ENCODE measurements at places on chromosomes 5 and 9.

GRCh38 chr5:164255598-164256213, 750.3 kb downstream of the MAT2B start:
- DNase-seq = no peak

DNA sequence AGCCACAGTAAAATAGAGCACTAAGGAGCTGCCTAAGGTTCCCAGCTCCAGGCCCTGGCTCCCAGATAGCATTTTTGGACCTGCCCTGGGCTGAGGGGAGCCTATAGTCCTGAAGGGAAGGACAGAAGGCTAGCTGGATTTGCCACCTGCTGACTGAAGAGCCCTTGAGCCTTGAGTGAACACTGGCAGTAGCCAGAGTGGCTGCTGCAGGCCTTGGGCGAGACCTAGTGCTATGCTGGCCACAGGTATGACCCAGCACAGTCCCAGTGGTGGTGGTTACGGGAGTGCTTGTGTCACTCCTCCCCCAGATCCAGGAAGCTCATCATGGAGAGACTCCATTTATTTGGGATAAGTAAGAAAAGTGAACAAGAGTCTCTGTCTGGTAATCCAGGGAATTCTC, 10.3 kb upstream of the STX17 start:
- no peak for DNase-seq

GRCh38 chr5:94885931-94886330, 267.5 kb downstream of the SLF1 start:
- DNase-seq = no peak

DNA sequence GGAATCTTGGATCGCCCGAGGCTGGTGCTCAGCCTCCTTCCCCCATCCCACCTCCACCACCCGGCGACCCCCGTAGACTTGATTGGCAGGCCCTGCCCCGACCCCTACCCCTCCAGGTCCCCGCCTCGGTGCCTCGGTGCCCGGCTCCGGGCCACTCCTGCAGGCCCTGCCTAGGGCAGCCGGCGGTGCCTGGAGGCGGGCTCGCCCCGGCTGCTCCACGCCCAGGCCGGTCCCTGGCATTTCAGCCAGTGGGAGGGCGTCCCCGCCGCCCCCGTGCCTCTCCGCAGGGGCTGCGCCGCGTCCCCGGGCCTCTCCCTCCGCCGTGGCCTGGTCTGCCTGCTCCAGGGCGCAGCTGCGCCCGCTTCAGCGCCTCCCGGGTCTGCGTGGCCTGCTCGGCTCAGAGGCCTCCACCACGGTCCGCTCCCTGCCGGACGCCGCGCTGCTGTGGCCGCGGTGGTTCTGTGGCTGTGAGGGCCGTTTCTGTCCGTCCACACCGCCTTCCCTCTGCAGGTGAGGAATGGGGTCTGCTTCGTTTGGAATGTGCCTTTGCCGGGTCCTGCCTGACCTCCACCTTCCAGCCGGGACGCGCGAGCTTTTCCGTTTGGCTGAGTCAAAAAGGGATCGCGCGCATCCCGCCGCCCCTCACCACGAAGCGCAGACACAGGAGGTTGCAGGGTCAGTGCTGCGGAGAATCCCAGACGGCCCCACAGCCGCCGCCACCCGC, 48.3 kb upstream of the IRX4 start:
- DNase-seq = no peak

GRCh38 chr9:35619800-35620158, 1.6 kb upstream of the CD72 start:
- DNase-seq = no peak

- DNase-seq = no peak
Measured at GRCh38 chr5:100519075-100519474, 16.1 kb upstream of the FAM174A start.

DNA sequence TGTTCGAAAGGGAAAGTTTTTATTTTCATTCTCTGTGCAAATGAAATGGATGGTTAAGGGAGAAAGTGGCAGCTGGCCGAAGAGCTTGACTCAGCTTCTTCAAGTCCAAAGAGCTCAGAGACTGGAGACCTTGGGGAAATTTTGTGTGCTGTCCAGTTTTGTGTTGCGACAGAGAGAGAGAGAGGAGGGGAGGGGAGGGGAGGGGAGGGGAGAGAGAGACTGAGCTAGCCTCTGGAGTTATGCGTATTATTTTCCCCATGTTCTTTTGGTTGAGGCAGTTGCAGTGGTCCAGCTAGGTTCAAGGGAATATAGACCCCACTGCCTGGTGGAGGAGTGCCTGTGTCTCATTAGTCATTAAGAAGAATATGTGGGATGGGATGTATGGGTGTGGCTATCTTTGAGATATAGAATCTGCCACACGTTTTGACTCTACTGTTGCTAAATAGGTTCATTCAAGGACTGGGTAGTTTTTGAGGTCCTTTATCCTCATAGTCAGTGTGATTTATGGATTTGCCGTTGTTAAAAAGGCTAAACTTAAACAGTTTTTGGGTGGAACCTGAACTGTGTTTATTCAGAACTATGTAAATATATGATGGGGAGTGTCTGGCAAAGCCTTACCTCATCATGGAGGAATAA, 69.7 kb downstream of the ARHGAP26 start:
- DNase-seq = no peak

DNA sequence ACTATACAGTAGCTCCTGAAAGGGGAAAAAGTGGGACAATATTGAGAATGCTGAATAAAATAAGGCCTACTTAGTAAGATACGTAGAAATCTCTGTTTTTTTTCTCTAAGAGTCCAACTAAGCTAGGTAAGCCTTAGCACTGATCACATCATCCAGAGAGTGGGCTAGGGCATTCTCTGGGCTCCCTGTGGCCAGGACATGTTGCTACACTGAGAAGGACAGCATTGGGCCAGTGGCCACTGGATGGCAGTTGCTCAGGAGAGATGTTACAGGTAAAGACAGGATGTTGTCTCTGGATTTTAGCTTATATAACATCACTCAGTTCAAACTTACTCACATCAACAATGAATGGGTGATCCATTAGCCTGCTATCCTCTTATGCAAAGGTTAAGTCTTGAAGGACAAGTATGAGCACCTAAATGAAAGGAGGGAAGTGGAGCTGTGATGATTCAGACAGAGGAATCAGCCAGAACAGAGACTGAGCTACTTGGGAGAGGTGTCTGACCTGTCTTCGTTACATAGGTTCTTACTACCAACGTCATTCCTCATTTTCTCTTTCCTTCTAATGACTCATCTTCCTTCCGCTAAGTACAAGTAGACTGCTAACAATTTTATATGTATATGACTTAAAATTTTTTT, 226.6 kb upstream of the ADCY2 start:
- DNase-seq = no peak

DNA sequence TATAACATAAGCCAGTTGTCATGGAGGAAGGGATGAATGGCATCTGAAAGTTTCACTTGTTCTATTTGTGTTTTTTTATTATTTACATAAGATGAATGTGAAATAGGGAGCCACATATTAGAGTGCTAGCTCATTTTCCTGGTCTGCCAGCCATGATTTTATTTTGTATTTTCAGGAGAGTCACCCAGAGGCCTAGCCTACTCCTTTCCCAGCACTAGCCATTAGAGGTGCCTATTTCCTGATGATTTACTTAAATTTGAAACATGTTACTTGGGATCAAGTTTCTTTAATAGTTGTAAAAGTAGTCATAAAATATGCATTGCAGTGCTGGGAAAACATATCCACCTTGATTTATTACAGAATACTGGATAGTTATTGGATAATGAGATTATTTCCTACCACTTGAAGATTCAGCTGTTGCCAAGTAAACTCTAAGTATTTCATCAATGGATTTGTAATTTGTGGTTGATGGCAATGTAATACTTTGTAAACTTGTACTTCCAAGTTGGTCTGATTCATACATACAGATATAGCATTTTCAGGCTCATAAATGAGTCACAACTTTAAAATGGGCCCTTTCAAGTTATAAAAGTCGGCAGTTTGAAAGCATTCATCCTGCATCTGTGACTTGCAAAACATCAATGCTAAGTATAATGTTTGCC, 50.8 kb downstream of the KCNN2 start:
- DNase-seq = no peak

DNA sequence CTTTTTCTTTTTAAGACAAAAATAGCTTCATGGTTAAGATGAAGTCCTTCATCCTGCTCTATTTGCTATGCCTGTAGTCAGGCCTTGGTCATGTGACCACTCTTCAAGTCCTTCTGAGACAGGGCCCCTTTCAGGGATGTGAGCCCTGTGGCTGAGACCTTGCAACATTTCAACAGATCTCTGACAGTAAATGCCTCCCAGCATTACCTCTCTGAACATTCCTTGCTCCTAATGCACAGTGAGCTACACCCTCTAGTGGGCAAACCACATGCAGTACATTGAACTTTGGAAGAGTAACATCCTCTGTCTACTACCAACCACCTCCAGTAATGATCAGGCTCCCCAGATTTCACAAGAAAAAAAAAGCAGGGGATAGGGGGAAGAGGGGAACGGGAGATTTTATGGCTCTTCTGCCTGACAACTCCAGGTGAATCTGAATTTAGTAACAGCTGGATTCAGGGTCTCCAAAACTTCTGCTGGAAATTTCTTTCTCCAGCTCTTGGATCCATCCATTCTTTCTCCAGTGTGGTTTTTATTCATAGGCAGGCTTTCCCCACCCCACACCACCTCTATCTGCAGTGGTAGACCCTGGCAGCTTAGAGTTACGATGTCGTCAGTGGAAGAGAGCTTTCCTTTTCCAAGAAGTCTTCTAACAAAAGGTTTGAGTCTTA, 8.9 kb upstream of the FBXO38 start:
- no peak for DNase-seq
